ENCODE measurements at places on chromosomes 16 and 17. TPM values are rescaled to one million over a fixed set of nuclear protein-coding genes. Genes with fewer than 3 reads are reported as not detected.

DNA sequence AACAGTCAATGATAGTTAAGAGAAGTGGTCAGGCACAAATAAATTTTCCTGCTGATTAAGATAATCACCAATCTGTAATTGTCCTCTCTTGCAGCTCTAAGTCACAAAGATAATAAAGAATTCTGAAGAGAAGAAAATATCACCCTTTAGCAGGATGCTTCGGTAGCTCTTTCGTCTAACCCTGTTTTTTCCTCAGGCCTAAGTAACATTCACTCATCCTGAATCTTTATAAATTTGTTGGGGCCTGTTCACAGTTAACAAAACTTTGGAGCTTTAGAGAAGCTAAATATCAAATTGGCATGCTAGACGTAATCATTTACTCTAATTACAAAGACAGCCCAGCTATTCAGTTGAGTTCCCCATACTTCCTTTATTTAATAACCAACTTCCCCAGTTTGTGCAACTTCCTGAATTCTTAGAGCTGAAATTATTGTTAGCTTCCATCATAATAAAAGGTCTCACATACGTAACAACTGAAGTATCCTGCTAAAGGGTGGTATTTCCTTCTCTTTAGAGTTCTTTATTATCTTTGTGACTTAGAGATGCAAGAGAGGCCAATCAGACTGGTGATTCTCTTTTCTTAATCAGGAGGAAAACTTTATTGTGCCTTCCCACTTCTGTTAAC, 118.6 kb downstream of the TANGO6 start:
- no peak overlapping the region for H3K4me3 ChIP-seq
- H3K27me3 ChIP-seq: no peaks in the 10 kb centered on the region
- no peaks in the 10 kb centered on the region for H3K4me1 ChIP-seq
- no peaks in the 10 kb centered on the region for H3K36me3 ChIP-seq

GRCh38 chr16:88810912-88811768, 588 bp downstream of the APRT start:
- H3K27me3 ChIP-seq: no peaks in the 10 kb centered on the region
- peak; percentile 57 for DNase-seq
- peak overlapping the region; percentile 92 for H3K27ac ChIP-seq
- peak overlapping the region; percentile 89 for H3K4me3 ChIP-seq
- peaks cover 14% of the 10 kb centered on the region for H3K4me1 ChIP-seq

DNA sequence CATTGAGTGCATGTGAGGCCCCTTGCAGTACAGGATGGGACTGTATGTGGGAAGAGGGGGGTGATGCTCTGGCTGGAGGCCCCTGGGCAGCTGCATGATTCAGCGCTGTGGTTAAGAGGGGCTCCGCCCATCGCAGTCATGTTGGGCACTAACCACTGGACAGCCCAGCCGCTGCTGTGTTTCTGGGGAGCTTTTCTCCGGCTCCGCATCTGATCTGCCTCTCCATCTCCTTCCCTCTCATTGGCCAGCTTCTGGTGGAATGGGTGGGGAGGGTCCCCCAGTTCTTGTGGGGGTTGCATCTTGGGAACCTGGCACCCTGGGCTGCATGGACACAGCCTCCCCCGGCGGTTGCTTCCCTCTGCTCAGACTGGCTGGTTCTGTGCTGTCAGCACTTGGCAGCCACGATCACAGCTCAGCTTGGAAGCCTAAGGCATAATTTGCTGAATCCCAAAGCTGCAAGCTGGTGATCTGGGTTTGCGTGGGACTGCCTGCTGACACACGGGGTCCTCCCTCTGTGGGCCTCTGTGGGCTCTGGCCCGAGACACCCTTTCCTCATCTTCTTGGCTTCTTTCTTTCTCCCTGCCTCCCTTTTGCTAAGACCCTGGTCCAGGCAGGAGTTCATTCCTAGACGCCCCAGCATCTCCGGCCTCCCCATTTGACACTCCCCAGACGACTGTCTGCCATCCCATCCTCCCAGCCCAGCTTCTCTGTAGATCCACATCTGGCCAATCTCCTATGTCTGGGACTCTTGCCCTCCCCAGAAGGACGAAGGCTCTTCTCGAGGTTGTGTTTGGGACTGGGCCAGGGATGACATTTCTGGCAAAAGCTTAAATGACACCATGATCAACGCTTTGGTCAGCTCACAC, 168.3 kb downstream of the SEC14L1 start:
- no peak for DNase-seq
- no peaks in the 10 kb centered on the region for H3K36me3 ChIP-seq
- H3K4me3 ChIP-seq: no peak overlapping the region
- no peaks in the 10 kb centered on the region for H3K27me3 ChIP-seq
- peak overlapping the region; percentile 40 for H3K27ac ChIP-seq

- no peak overlapping the region for H3K27ac ChIP-seq
- no peak for DNase-seq
- H3K4me1 ChIP-seq: no peaks in the 10 kb centered on the region
- H3K36me3 ChIP-seq: no peaks in the 10 kb centered on the region
- H3K4me3 ChIP-seq: no peak overlapping the region
These were observed 30.7 kb downstream of the CFAP20 start for GRCh38 chr16:58098207-58099096.

- no peak overlapping the region for H3K27ac ChIP-seq
- H3K4me1 ChIP-seq: no peaks in the 10 kb centered on the region
- no peak for DNase-seq
- no peaks in the 10 kb centered on the region for H3K27me3 ChIP-seq
- H3K36me3 ChIP-seq: no peaks in the 10 kb centered on the region
These were observed 270.5 kb downstream of the FOXL1 start for GRCh38 chr16:86848821-86849220.

DNA sequence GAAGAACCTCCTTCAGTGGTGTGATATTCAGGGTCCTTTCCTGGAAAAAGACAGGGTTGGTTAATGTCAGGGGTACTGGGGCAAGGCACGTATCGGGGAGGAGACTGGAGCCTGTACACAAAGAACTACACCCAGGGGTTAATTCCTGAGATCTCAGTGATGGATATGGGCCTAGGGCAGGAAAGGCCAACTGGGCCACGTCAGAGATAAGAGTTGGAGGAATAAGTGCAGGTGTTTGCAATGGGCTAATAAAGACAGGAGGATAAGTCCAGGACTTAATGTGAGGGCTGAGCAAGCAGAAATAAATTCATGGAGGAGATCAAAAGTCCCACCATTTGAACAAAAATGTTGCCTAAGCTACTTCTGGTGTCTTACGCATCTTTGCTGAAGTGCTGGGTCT, 10.4 kb upstream of the HERPUD1 start:
- no peak for DNase-seq
- no peak overlapping the region for H3K4me3 ChIP-seq
- H3K4me1 ChIP-seq: no peaks in the 10 kb centered on the region

DNA sequence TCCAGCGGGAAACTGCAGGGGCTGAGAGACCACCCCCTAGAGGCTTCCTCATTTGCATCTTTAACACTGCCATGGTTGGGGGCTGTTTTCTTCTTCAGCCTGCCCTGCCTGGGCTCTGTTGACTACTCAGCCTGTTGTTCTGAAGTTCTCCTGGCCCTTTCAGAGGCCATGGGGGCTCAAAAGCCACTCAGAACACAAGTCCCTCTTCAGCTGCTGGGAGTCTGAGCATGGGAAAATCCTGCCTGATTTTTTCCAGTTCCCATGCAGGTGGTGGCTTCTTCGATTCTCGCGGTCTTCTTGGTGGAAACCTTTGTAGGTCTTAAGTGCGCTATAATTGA, 36.3 kb downstream of the PLCG2 start:
- H3K36me3 ChIP-seq: no peaks in the 10 kb centered on the region
- H3K27me3 ChIP-seq: no peaks in the 10 kb centered on the region
- H3K27ac ChIP-seq: no peak overlapping the region
- H3K4me1 ChIP-seq: no peaks in the 10 kb centered on the region
- no peak overlapping the region for H3K4me3 ChIP-seq
- no peak for DNase-seq

- peaks cover 2% of the 10 kb centered on the region for H3K27me3 ChIP-seq
- H3K36me3 ChIP-seq: no peaks in the 10 kb centered on the region
These were observed 38.1 kb upstream of the SSTR5 start for GRCh38 chr16:1034230-1035065.

DNA sequence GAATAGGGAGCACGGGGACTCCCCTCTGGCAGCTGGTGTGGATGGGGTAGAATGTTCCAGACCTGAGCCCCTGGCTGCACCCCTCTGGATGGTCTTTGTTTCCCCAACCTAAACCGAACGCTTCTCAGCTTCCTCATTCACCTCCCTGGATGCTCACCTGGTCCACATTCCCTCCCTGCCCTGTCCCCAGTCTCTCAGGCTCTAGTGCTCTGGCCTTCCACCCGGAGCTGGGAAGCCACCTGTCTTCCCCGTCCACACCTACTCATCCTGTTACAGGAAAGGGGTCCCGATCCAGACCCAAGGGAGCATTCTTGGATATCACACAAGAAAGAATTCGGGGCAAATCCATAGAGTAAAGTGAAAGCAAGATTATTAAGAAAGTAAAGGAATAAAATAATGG, 73.5 kb downstream of the CYLD start:
- no peak overlapping the region for H3K4me3 ChIP-seq
- no peaks in the 10 kb centered on the region for H3K27me3 ChIP-seq
- H3K4me1 ChIP-seq: no peaks in the 10 kb centered on the region
- H3K27ac ChIP-seq: no peak overlapping the region

DNA sequence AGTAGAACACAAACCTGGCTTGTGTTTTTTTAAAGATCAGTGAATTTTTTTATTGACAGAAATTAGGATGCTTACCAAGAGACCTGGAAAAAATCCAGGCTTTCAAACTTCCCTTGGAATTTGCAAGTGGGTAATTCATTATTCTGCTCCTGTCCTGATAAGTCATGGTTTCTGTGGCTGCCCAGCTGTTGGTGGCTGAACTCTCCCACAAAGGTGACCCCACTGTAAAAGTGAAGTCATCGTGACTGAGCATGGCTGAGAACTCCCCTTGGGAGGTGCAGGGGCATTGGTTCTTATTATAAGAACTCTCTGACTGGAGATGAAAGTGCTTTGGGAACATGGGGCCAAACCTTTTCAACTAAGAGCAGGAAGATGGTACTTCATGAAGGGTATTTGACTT, 46.6 kb upstream of the TANC2 start:
- DNase-seq: no peak
- H3K4me1 ChIP-seq: no peaks in the 10 kb centered on the region
- no peak overlapping the region for H3K4me3 ChIP-seq
- H3K36me3 ChIP-seq: no peaks in the 10 kb centered on the region
- no peak overlapping the region for H3K27ac ChIP-seq

DNA sequence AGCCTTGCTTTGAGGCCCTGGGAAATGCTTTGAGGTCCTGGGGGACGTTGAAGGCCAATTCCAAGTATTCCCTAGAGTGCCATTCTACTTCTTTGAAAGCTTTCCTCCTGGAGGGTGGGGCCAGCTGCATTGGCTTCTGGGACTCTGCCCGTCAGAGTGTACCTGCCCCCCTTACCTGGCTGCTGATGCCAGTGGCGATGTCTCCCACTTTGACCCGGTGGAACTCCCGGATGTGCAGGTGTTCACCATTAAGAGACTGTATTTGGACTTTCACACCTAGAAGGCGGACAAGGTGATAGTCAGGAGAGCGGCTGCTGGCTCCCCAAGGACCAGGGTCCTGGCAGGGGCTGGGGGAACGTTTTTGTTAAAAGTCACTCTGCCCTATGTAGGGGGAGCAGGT, 3.1 kb upstream of the SPATA32 start:
- H3K4me1 ChIP-seq: peaks cover 12% of the 10 kb centered on the region
- no peak overlapping the region for H3K4me3 ChIP-seq
- no peak for DNase-seq

DNA sequence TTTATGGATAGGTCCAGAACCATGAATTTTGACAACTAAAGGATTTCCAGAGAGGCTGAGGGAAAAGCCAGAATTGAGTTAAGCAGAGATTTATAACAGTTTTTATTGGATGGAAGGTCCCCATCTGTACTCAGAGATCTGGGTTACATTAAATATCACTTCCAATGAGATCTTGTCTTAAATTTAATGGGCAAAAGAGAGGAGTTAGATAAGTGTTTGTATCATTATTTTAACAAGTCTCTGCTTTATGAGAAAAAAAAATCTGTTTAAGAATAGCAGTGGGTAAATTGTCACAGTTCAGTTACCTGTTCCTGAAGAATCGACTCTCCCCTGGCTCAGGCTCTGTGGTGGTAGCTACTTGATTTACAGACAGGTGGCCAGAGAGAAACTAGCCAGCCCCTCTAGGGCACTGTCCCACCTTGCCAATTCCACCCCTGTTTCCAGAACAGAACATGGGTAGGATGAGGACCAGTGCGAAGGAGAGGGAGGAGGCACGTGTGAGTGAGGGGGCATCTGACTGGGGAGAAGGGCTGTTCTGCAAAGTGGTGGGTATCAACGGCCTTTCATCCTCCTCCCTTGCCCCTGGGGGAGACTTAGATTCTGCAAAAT, 22.1 kb upstream of the CRHR1 start:
- no peaks in the 10 kb centered on the region for H3K36me3 ChIP-seq
- peaks cover 14% of the 10 kb centered on the region for H3K27me3 ChIP-seq
- H3K4me3 ChIP-seq: no peak overlapping the region
- DNase-seq: no peak
- H3K4me1 ChIP-seq: no peaks in the 10 kb centered on the region
- no peak overlapping the region for H3K27ac ChIP-seq

DNA sequence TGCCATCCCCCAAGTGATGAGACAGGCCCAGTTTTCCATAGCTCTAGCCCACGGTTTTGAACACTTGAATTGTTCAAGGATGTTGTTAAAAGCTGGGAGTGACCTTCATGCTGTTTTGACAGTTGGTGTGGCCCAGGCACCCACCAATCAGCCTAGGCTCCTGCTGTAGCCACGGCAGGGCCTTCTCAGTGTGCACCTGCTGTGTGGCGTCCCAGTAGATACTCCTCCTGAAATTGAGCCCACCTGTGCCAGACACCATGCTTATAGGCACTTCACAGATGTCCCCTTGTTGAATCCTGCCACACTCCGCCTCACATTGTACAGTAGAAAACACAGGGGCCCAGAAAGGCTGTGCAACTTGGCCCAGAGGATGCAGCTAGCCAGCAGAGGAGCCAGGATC, 86.4 kb downstream of the SOCS1 start:
- H3K27ac ChIP-seq: no peak overlapping the region
- no peak overlapping the region for H3K4me3 ChIP-seq

- no peaks in the 10 kb centered on the region for H3K4me1 ChIP-seq
- H3K27ac ChIP-seq: no peak overlapping the region
- no peak for DNase-seq
- H3K36me3 ChIP-seq: no peaks in the 10 kb centered on the region
- no peak overlapping the region for H3K4me3 ChIP-seq
These were observed 113.3 kb downstream of the XYLT1 start for GRCh38 chr16:17357307-17358062.

The G6PC1 gene
- total RNA-seq: not detected

The NEUROD2 gene
- not detected for total RNA-seq

The TNFRSF17 gene
- total RNA-seq: not detected

The ZNF232 gene
- 13.8 TPM for total RNA-seq

The EIF5A gene
- 163 TPM for total RNA-seq

The DHODH gene
- total RNA-seq: 6.2 TPM

The FADS6 gene
- 0.80 TPM for total RNA-seq
